ENCODE measurements at places on chromosomes 3 and 15.

DNA sequence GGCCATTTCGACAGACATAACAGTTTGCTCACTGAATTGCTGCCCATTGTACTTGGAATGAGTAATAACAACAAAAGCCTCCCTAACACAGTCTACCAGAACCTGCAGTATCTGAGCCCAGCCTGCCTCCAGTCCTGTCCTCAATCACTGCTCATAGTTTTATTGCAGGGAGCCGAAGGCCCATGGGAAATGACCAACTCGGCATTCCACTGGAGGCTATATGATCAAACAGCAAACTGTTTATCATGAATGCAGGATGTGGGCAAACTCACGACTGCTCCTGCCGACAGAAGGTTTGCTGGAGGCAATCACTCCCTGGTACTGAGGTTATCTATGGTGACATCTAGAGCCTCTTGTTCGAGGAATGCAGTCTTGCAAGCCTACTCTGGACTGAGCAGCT lies 46.3 kb downstream of the LSM3 start:
- DNase-seq: no peak

GRCh38 chr3:122609798-122610559 lies 32.5 kb downstream of the PARP15 start:
- no peak for DNase-seq

DNA sequence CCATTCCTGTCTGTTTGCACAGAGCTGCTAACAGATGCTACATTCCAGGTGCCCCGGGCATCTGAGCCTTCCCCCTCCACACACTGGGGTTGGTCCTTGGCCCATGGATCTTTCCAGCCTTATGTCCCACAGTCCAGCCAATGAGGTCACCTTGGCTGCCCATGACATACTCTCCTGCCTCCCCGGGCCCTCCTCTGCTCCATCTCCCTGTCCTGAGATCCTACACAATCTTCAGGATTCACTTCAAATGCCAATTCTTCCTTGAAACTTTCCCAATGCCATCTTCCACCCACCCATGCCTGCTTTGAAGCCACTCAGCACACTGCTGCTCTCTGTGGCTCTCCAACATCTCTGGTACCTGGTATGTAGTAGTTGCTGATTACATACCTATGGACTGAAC lies 4.3 kb downstream of the CHRNA3 start:
- DNase-seq: no peak

DNA sequence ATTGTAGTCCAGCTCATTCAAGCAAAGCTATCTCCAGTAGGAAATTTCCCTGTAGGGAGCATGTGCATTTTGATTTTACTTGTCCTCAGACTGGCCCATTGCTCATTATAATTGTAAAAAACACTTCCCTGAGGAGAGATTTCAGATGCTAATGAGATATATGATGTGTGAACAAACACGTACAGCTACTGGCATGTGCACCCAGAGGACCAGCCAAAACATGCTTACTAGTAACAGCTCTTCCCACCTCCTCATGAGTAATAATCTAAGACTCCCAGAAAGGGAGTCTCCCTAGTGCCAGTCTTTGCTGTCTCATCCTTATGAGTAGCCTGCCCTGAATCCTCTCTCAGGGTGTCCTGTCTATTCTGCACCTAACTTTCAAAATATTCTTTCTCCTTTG lies 43.4 kb downstream of the FBXO22 start:
- DNase-seq: no peak

DNA sequence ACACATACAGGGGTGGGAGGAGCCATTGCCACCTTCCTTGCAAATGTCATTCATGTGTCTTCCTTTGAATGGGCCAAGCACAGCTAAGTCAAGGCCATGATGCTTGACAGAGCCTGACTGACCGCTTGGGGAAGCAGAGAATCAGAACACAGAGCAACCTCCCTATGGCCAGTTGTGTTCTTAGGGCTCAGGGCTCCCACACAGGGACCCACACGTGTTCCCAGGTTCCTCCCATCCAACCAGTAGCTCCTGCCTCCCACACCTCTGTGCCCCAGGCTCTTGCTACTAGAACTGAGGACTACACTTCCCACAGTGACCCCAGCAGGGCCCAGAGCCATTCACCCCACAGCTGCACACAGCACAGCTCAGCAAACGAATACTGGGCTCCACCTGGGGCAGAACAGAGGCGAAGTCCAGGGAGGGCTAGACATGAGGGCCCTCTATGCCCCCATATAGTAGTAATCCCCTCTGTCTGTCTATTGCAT lies 42.9 kb downstream of the KLF15 start:
- no peak for DNase-seq

GRCh38 chr3:140148824-140149390 lies 213.9 kb downstream of the CLSTN2 start:
- DNase-seq: no peak

DNA sequence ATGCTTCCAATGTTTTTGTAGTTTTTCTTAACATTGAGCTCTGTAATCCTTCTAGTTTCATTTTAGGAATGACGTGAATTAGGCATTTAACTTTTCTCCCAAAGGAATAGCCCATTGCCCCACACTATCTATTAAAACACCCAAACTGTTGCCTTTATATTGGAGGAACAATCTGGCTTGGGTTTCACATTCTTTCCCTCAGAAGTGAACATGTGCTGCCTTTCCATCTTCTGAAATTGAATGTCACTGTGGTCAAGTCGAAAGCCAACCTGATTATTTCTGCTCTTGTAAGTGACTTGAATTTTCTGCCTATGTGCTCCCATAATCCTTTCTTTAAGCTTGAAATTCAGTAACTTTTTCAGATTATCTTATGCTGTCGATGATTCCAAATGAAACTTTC lies 214.5 kb downstream of the SLC9A9 start:
- DNase-seq: no peak

DNA sequence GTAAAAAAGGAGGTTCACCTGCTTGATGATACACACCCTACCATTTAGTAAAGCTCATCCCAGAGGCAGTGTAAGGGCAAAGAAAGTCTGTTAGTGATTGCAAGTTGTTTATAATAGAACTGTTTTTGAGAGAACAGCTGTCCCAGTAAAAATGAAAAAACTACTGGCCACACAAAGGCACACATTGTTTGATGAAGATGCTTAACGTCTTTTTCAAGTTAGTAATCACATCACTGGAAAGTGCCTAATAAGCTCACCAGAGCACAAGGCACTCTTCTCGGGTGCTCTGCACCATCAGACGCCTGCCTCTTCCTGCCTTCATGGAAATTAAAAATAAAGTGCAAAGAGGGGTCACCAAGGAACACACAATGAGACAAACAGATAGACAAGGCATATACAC lies 186.9 kb downstream of the PDZRN3 start:
- DNase-seq: no peak

DNA sequence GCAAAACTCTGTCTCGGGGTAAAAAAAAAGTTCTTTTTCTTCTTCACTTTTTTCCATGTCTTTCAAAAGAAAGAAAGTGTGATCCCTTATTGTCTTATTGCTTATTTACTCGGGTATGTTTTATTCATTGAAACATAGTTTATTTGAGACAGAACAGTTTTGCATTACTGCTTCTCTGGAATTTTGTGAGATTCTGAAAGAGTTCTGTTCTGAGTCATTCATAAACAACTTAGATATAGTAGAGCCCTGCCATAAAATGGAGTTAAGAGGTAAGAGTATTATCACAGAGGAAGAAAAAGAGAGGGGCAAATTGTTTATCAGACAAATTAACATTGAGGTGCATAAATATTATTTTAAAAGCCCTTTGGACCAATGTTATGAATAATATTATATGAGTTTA lies 522.2 kb downstream of the ROBO2 start:
- DNase-seq: no peak
